RWPE1 (cell line): ENCODE measurements at places on chromosomes 2 and 18.
A peak's percentile ranks its signal among the peaks of the same experiment; 100 is the strongest.

DNA sequence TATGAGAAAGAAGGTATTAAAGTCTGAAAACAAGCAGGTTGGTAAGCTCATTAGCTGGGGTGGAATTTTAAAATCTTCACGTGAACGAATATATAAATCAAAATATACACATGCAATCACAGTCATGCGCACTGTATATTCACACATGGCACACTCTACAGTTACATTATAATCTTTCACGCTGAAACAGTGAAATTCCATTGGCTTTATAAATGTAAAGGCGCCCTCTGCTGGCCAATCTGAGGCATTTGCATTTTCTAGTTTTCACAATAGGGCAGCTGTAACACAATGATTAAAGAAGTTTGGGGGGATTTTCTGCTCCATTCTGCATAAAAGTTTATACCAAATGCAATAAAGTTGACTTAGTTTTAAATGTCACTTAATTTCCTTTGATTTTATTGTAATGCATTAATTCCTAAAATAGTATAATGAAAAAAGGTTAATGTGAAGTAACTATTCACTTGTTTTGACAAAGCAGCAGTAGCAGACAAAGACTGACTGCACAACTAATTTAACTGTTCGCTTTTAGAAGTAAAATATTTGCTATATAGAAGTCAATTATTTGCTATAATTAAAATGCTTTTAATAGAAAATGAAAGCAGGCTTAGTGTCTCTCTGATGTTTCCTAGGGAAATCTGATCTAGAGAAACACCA is 17.2 kb downstream of the IFIH1 start:
- DNase-seq = peak; percentile 13

- DNase-seq = peak; percentile 52
Observed at GRCh38 chr2:96265349-96265839, 403 bp downstream of the TMEM127 start.

DNA sequence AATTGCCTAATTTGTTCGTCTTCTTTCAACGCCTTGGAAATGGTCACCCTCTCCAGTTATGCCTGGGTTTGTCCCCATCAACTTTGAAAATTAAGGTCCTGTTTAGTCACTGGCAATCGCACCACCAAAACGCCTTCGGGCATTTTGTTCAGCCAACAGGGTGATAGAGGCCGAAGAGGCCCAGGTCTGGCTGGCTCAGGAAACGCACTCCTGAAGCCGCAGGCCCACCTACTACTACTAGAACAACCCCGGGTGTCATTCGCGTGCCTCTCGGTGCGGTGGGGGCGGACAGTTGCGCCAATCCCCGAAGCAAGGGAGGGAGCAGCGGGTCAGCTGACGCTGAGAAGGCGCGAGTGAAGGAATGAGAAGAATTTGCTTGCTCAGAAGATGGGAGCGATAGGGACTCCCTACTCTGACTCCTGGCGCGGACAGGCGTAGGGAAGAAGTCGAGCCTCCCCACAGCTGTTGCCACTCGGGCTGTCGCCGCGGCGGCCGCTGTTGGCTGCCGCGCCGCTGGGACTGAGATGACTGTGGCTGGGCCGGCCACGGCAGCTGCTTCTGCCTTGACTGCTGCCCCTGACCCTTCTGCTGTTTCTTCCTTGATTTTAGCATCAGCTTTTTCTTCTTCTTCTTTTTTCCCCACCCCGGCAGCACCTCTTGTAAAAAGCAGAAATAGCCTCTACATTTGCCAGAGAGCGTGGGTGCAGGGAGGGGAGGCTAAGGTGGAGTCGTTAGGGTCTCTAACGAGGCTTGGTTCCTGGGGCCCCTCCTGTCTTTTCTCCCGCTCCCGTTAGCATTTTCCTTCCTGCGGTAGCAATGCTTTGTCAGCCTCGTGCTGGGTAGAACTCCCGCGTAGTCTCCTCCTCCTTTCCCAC is 387.6 kb downstream of the FIGN start:
- DNase-seq = peak; percentile 49

DNA sequence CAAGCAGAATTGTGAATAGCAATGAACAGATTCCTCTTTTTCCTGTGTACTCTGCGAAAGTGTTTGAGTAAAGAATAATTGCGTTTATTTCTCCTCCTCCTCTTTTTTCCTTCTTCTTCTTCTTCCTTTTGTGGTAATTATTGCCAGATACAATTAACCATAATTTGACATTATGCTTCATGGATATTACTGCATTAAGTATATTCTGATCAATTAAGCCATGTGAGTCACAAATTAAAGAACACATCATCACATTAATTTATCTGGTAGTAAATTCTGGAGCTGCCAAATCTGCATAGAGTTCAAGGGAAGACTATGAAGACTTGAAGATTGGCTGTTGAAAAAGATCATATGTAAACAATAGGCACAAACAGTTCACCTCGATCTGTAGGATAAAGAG is 72.9 kb upstream of the TFPI start:
- no peak for DNase-seq

GRCh38 chr18:26650310-26651268 is 102.2 kb upstream of the KCTD1 start:
- DNase-seq = no peak

GRCh38 chr2:9593925-9594324 is 36.9 kb downstream of the YWHAQ start:
- DNase-seq = no peak

DNA sequence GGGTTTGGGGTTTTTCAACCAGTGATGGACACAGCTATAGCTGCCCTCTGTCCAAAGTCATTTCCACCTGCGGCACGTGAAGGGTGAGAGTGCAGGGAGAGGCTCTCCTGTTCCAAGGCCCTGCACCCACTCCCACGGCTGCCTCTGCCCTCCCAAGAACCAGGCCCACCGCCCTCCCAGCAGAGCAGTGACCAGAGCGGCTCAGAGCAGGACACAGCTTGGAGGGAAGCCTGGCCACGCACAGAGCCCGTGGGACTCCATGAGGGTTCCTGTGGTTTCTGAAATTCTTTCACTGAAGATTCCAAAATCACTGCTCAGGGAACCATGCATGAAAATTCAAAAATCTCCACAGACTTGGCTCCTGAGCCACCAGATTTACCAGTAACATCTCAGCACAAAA is 67.3 kb upstream of the SALL3 start:
- DNase-seq = no peak

- no peak for DNase-seq
Observed at GRCh38 chr2:1607236-1607920, 136.9 kb downstream of the PXDN start.

DNA sequence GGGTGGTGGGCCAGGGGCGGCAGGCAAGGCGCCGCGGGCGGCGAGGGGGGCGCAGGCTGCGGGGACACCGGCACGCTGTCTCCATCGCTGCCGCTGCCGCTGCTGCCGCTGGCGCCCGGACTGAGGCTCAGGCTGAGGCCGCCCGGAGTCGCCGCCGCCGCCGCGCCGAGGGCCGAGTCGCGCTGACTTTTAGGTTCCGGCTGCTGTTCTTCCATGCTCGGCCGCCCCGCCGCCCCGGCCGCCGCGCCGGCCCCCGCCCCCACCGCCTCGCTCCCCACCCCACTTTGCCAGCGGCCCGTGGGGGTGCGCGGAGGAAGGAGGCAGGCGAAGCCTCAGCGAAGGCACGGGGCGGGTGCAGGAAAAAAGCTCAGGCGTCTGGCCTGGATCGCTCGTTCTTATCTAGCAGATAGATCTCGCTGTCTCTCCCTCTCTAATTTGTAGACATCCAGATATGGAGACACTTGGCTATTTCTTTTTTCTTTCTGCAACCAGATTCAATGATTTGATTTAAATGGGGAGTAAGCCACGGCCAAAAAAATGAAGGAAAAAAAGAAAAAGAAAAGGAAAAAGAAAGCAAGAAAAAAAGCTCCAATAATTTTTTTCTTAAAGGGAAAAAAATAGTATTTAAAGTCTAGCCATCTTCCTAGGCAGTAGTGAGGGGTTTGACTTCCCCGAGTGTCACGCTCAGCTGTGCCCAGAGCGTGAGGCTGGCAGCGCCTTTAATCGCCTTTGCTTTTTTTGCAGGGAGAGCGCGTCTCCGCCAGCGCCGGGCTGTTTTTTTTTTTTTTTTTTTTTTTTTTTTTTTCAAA is at the start of gene EN1:
Gene EN1, minus strand, starts transcription at position 696 of the 809 bp plus-strand sequence. Its CDS starts 481 bp downstream, at position 215.
- no peak for DNase-seq

DNA sequence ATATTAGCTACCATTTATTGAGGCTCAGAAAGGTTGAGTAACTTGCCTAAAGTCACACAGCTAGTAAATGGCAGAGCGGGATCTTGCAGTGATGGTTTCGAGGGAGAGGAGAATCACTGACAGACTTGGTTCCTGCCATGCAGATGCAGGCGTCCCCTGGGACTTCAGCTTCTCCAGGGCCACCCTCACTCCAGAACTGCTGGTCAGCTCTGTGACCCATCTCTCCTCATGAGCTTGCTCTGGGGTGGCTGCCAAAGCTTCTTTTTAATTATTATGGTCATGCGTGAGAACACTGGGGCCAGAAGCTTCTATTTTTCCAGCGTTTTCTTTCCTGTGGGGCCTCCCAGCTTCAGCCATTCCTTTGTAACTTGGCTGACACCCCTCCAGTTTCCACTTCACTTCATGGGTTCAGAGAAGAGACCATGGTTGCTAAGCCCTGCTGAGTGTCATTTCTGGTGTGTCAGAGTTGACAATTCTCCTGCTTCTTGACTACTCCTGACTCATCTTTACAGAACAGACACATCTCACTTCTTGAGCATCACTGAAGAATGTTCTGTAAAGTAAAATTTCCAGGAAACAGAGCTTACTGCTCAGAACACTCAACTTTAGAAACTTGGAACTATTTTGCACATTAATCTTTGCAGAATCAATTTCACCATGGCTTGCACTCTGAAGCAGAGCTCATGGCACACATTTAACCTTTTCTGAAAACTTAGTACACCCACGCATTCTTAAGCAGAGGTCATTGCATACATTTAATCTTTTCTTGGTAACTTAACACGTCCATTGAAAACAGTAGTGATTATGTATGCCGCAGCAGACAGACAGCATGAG is 70.4 kb downstream of the IL1R2 start:
- no peak for DNase-seq

DNA sequence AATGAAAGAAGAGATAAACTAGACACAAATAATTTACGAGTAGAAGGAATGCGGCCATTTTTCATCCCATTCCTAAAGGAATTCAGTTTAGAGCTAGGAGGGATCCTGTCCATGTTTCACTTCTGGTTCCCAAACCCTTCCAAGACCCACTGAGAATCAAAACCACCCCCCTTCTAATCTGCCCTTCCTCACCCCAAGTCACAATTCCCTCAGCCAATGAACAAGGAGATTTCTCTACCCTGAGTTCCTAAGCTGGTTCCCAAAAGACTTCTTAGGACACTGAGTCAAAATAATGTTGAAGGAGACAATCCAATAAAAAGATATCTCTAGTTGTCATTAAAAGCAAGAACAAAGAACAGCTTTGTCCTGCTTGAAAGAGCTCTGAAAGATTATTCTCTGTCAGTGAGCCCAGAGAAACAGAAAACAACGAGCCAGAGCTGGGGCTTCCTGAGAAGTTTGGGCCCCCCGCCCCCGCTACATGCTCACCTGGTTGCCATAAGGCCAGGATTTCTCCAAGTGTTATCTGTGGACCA is 45.7 kb downstream of the STK39 start:
- no peak for DNase-seq

DNA sequence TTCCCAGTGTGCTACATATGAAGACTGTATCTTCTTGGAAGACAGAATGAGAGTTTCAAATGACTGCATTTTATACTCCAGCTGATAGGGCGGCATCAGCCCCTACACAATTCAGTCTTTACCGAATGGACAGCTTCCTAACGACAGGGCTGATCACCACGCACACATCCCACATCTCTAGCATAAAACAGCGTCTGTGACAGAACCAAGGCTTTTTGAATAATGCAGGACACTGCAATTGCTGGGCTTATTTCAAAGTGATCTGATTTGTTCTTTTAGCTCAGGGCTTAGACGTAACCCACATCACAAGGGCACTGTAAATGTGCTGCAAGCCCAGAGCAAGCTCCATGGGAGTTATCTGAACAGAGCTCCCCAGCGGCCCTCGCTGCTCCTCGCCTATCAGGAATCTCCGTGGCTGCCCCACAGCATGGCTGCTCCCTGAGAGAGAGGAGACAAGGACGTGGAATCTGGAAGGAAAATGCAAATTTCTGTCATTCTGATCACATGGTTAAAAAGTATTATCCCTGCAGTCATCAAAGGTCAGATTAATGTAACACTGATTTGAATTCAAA is 158.5 kb upstream of the ALKAL2 start:
- DNase-seq = no peak

GRCh38 chr2:641872-642815 is 35.1 kb downstream of the TMEM18 start:
- peak; percentile 25 for DNase-seq

DNA sequence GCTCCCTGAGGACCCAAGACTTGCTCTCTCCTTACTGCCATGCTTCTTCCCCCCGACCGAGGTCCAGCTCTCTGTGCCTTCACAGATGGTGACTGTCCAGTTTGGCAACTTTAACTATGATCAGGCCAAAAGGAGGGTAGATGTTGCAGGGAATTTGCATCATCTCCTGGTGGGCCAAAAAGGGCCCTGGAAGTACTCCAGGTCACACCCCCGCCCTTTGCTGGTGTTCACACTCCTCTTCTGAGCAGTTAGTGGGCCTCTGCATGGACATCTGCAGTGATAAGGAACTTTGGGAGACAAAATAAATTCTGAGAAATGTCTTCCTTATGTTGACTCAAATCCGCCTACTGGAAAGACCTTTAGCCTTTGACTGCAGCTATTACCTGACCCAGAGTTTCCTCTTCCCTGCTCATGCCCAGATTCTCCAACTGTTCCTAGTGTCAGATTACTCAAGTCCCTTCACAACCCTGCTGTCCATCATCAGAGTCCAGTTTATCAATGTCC is 234.4 kb downstream of the LOXHD1 start:
- no peak for DNase-seq

GRCh38 chr2:230600285-230600684 is 112.4 kb upstream of the CAB39 start:
- no peak for DNase-seq

DNA sequence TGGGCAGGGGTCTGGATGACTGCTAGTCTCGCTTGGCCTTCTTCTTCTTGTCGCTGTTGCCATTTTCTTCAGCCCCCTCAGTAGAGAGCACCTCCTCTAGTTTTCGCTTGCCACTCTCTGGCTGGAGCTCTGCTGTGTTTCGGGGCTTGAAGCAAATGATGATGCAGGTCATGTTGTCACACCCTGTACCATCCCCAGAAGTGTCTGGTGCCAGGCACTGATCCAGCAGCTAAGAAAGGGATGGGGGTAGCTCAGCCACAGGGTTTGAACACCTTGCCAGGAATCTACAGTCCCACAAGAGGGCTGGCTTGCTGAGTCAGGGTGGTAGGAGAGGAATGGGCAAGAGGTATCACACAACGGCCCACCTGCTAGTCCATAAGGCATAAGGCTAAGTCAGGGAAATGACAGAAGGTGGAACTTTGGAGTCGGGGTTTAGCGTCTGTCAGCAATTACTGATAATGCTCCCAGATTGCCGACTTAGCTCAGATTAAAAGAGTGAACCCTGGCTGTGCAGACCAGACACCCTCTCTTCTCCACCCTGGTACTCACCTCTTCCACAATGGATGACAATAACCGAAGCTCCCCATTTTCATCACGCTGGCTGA is 1.1 kb upstream of the ZNF513 start:
- no peak for DNase-seq
